Vagina (tissue), 2 donors: ENCODE measurements at places on chromosomes 1 and 21.

DNA sequence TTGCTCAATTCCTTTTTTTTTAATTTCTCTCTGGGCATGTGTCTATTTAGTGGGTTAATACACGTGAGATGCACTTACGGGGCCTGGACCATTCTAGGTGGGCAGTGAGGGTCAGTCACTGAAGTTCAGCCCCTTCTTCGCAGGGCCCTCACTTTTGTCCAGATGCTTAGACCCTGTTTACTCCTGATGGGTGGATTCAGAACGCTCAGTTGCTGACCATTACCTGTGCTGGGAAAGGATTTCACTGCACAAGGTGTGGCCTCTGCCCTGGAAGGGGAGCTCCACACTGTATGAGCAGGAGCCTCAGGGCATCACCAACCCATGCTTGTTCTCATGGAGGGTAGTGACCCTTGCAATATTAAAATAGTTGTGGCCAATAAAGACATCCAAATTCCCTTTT lies 4.5 kb downstream of the PRAMEF12 start:
- no peak for DNase-seq

DNA sequence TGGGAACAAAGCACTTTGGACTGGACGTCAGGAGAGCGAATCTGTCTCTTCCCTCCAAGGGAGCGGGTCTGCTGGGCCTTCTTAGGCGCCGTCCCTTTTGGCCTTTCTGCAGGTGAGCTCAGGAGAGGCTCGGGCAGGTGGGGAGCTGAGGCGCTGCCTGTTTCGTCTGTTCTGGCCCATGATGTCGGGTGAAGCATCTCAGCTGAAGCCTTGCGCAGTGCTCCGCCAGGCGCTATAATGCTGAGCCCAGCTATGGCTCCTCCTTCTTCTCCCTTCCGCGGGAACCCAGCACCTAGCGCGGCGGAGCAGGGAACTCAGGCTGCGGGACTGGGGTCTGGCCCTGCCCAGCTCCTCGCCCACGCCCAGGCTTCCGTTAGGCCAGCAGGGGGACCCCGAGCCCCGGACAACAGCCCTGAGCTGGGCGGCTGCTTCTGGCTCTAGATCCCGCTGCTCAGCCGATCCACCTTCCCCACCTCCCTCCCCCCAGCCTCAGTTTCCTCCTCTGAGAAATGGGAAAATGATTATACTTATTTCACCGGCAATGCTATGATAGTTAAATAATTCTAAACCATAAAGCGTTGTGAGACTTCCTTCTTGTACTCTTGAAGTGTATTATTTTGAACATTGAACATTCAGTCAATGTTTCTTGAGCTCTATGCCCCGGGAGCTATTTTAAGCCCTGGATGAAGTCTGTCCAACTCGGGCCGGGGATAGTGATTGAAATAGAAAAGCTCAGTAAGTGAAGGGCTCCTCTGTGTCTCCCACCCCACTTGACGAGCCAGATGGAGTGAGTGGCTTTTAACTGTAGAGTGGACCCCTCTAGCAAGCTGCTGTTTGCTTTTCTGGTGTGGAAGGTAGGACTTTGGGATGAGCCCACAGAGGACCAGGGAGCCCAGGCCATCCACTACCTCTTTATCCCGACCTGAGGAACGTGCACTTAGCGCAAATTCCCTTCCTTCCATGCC lies 9.6 kb upstream of the ADORA1 start:
- peak; percentile 72 for DNase-seq

DNA sequence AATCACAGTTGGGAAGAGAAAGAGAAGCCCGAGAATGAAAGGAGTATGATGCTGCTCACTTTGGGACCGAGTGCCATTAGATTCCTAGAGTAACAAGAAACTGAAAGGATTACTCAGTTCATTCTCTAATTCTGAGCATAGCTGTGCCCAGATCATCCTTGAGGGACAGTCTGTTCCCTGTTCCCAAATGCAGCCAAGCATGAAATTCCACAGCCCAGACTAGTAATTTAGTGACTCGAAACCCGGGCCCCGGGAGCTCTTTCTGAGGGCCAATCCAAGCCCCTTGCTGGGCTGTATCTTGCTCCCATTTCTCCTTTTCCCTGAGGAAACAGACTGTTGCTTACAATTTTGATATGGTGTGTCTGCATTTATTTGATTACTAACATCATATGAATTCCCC lies 30.0 kb upstream of the ETS2 start:
- DNase-seq, result no peak

- no peak for DNase-seq
Observed at GRCh38 chr1:208499026-208499425, 254.8 kb upstream of the PLXNA2 start.

DNA sequence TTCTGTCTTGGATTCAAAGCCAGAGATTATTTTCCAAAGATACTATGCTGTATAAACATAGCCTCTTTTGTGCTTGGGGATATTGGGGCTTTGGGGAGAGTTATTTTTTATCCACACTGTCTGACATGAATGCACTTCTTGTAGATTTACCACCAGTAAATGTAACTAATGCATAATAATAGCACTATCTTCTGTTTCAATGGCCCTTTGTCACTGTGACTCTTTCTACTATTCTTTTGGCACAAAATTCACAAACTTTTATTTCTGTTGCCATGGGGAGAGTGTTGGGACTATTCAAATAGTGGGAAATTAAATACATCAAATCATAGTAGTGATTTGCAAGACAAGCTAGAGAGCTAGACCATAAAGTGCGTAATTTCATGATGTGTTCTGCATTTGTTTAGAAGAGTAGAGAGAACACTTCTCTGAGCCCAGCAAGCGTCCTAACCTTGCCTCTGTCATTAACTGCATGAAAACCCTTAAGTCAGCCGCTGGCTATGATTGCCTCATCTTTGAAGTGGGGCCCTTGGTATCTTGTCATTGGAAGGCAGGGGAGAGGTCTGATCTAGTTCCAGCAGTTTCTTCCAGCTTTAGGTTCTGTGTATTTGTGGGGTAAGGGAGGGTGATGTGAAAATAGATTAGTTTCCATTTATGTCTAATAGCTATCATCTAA lies 154.4 kb downstream of the HHAT start:
- DNase-seq, result no peak

DNA sequence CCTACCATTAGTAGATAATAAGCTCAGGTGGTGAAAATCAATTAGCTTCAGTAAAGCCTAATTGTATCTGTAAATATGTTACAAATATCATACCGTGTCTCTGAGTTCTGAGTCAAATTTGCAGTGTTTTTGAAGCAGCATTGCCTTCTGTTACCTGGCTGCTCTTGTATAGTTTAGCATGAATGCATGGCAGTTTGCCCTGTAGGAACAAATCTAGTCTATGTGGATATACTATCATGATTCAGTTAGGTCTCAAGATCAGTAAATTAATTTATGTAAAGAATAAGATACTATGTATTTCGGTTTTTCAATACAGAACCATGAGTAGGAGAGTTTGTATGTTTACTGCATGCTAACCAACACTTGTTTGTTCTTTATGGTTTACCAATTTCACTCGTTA lies 240.6 kb upstream of the C1orf105 start:
- DNase-seq, result no peak

DNA sequence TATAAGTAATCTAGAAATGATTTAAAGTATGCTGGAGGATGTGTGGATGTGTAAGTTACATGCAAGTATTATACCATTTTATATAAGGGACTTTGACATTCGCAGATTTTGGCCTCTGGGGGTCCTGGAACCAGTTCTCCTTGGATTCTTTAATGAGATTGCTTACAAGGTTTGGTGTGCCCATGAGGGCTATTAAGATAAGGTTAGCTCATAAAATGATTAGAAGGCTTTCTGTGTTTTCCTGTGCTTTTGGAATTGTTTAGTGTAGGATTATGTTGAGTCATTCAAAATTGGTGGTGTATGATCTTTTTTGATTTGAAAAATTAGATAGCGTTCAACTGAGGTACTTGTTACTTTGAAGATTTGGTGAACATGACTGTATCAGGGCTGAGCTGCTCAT lies 5.6 kb downstream of the USP25 start:
- DNase-seq, result no peak
